Activated naive CD8-positive, alpha-beta T cell treated with anti-CD3 and anti-CD28 coated beads, Interleukin-2, amount 50 U/mL, for 16 hours (primary cell): ENCODE measurements at places on chromosomes 4 and X.

GRCh38 chrX:148310426-148311165 lies 189.8 kb upstream of the AFF2 start:
- DNase-seq: peak; percentile 4

DNA sequence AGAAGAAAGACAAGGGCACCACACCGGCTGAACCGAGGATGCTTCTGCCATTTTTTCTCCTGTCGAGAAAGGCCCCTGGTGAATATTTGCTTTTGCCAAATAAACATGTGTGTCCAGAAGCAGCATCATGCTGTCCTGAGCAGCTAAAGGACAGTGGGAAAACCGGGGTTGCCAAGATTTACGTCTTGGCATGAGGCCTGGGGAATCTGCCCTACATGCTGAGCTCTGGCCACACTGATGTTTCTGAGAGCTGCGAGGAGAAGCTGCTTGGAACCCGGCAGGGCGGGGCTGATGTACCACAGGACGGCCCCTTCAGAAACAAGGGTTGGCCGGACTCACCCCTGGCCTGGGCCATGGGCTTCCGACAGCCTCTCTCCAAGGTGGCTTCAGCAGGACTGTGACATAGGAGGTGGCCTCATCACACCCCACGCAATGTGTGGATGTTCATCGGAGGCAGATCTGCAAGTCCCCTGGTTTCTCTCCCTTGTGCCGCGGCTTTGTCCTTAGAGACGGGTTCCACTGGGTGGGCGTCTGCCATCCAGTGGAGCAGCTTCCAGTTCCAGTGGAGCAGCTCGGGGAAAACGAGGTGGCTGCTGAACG lies 42.2 kb upstream of the SORCS2 start:
- DNase-seq: no peak

DNA sequence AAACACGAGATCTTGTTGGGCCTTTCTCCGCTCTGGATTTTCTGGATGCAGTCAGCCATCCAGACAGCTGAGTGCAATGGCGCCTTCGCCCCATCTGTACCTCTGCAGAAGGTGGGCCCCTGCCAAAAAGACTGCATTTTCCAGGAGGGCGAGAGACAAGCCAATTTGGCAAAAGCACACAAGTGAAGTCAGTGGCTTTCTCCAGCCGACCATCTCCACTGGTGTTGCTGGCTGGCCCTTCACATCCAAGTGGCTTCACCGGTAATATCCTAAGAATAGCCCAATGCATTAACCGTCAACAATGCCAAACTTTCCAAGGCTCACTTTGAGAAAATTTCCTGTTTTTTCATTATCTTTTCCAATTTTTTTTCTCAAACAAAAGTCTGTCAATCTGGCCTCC lies 96.2 kb upstream of the MXRA5 start:
- DNase-seq: no peak

GRCh38 chr4:8468746-8469535 lies 28.4 kb downstream of the TRMT44 start:
- DNase-seq: no peak

GRCh38 chr4:28209371-28209924 lies 1348.8 kb downstream of the STIM2 start:
- DNase-seq: no peak

- DNase-seq: no peak
Observed at GRCh38 chrX:973010-973632, 239.3 kb downstream of the CRLF2 start.

DNA sequence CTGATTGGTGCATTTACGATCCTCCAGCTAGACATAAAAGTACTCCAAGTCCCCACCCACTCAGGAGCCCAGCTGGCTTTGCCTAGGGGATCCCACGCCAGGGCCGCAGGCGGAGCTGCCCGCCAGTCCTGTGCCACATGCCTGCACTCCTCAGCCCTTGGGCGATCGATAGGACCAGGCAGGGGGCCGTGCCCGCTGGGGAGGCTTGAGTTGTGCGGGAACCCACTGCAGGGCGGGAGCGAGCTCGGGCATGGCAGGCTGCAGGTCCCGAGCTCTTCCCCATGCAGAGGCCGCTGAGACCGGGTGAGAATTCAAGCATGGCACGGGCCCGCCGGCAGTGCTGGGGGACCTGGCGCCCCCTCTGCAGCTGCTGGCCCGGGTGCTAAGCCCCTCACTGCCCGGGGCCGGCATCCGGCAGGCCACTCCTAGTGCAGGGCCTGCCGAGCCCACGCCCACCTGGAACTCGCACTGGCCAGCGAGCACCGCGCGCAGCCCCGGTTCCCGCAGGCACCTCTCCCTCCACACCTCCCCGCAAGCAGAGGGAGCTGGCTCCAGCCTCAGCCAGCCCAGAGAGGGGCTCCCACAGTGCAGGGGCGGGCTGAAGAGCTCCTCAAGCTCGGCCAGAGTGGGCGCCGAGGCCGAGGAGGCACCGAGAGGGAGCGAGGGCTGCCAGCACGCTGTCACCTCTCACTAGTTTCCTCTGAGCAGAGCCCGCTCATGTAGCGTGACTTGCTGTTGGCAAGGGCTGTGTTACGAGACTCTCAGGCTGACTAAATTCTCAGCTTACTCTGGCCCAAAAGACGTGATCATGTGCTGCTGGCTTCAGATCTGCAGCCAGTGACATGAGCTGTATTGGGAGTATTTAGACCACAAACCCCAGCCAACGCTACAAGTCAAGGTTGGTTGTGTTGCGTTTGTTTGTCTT lies 87.5 kb downstream of the TRAPPC11 start:
- no peak for DNase-seq

DNA sequence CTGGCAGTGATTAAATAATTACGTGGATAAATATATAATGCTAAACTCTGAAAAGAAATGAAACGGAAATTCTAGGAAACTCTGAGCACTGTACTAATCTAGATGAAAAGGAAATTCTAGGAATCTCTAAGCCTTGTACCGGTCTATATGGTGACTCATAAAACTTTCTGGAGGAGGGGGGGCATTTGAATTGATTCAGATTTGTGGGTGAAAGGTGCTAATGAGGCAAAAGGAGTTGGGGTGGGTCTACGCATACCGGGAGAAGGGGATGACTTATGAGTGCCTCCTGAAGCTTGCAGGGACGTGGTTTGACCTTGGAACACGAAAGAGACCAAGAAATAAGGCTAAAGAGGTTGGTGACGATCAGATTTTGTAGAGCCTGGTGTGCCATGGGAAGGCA lies 151.7 kb upstream of the CASK start:
- DNase-seq: no peak

DNA sequence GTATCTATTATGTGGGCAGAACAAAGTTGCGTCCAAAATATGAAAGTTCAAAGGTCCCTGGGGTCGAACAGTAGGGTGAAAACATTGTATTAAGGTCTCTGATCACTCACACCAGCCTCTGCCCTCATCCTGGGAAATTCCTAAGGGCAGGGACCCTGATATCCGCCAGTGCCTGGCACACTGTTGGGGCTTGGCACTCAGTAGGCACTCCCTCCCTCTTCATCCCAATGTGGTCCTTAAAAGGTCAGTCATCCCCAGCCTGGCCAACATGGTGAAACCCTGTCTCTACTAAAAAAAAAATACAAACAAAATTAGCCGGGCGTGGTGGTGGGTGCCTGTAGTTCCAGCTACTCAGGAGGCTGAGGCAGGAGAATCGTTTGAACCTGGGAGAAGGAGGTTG lies 6.3 kb downstream of the NDUFB11 start:
- no peak for DNase-seq

- no peak for DNase-seq
Observed at GRCh38 chr4:109708990-109709389, 5.7 kb upstream of the CASP6 start.

GRCh38 chr4:7185487-7186030 lies 6.8 kb upstream of the SORCS2 start:
- DNase-seq: no peak

DNA sequence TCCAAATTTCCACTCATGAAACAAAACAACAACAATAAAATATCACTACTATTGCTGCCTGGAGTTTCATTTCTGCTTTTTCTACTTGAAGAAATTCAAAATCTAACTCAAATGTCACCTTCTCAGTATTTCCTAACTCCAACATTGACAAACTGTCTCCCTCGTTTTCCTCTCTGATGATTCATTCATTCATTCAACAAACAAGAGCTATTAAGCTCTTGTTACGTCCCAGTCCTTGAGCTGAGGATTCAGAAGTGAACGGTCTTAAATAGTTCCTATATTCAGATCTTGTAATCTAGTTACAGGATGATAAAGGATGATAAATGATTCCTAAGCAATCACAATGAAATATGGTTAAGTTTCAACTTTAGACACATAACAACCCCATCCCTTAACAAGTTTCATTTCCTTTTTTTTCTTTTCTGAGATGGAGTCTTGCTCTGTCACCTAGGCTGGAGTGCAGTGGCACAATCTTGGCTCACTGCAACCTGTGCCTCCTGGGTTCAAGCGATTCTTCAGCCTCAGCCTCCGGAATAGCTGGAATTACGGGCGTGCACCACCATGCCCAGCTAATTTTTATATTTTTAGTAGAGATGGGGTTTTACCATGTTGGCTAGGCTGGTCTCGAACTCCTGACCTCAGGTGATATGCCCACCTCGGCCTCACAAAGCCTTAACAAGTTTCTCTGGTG lies 1.7 kb downstream of the SLC9B2 start:
- no peak for DNase-seq

GRCh38 chr4:59044286-59044900 lies 1934.2 kb upstream of the IGFBP7 start:
- no peak for DNase-seq
